Stimulated activated CD4-positive, alpha-beta T cell treated with anti-CD3 and anti-CD28 coated beads, Interleukin-4, amount 100 ng/mL, for 24 hours (primary cell): ENCODE measurements at places on chromosomes 5 and 9.

DNA sequence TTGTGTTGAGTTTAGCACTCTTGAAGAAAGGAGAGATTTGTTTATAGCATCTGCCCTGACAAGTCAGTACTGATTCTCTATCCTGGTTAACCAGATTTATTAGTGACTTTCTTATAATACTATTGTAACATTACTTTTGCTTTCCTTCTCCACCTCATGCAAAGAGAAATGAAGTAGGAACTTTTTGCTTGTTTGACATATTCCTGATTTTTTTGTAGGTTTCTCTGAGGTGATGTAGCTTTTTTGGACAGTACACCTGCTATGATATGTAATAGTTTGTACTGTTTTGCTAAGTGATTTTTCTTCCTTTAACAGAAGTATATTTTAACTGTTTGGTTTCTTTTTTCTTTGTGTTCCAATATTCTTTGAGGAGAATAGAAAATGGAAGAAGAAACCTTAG lies 117.7 kb downstream of the ZCCHC7 start:
- no peak for DNase-seq

DNA sequence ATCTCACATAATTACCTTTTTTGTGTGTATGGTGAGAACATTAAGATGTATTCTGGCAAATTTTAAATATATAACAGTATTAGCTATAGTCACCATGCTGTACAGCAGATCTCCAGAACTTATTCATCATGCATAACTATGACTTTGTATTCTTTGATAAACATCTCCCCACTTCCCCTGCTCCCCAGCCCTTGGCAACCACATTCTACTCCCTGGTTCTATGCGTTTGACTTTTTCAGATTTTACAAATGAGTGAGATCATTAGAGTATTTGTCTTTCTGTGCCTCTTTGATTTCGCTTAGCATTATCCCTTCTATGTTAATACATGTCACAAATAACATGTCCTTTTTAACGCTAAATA lies 49.4 kb downstream of the SMC2 start:
- no peak for DNase-seq

GRCh38 chr5:34496260-34496691 lies 159.9 kb upstream of the RAI14 start:
- DNase-seq: no peak

DNA sequence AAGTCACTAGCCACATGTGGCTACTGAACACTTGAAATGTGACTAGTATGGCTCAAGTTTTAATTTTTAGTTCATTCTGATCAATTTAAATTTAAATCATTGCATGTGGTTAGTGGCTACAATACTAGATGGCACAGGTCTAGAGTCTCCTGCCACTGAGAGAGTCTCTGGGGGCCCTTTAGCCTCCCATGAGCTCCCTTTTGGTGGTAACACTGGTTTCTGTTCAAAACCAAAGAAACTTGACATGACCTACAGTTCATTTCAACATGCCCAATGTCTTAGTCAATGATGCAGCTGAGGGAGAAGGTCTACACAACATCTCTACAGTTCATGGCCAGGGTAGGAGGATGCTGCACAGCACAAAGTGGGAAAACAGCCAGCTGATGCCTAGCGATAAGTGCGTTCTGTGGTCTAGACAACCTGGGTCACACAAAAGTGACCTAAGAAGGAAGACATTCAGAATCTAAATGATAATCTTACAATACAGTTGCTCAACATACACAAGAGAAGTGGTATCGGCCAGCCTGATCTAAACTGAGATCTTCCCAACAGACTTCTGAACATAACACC lies 121.0 kb downstream of the AUH start:
- no peak for DNase-seq

DNA sequence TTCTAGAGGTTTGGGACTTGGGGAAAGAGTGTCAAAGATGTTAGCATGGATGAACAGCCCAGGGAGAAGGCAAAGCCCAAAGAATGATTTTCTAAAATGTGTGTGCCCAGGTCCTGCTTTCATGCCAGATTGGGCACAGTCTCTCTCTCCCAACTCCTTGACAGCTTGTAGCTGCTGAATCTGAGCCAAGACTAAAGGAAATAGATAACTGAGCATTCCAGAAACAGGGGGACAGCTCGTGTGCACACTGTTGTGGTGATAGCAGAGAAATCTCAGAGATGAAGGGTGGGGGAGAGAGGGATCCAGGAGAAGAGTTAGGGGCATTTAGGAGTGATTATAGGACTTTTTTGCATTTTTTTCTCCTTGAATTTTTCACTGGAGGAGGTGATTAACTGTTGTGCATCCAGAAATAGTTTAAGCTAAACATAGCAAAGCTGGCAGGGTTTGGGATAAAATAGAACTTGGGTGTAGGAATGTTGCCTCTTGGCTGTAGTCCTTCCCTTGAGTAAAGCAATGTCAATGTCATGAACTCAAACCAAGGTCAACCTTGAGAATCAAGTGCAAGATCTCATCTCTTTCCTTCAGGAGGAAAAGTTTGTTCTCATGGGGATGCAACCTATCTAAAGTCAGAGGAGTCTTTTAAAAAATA lies 245.9 kb downstream of the SH3GL2 start:
- DNase-seq: no peak

DNA sequence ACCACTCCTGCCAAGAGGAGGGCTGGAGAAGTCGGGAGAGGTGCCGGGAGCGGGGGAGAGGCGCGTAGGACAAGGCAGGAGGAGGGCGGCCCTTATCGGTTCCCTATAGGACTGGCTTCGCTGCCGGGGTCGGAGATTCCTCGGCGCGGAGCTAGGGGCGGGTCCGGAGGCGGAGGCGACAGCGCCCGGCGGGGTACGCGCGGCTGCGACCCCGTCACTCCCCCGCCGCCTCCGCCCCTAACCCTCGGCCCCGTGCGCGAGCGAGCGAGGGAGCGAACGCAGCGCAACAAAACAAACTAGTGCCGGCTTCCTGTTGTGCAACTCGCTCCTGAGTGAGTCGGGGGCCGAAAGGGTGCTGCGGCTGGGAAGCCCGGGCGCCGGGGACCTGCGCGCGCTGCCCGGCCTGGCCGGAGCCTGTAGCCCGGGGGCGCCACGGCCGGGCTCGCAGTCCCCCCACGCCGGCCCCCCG lies 2.0 kb downstream of the GLIS3 start:
- peak; percentile 41 for DNase-seq

DNA sequence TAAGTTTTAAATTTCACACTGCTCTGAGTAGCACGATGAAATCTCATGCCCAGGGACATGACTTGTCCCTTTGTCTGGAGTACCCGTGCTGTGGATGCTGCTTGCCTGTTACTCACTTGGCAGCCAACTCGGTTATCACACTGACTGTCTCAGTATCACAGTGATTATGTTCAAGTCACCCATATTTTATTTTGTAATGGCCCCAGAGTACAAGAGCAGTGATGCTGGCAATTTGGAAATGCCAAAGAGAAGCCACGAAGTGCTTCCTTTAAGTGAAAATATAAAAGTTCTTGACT lies 22.8 kb upstream of the SCGB3A2 start:
- no peak for DNase-seq

GRCh38 chr9:16312962-16313546 lies 557.4 kb downstream of the BNC2 start:
- no peak for DNase-seq

- no peak for DNase-seq
Measured at GRCh38 chr9:106532306-106533015, 330.5 kb upstream of the ZNF462 start.

DNA sequence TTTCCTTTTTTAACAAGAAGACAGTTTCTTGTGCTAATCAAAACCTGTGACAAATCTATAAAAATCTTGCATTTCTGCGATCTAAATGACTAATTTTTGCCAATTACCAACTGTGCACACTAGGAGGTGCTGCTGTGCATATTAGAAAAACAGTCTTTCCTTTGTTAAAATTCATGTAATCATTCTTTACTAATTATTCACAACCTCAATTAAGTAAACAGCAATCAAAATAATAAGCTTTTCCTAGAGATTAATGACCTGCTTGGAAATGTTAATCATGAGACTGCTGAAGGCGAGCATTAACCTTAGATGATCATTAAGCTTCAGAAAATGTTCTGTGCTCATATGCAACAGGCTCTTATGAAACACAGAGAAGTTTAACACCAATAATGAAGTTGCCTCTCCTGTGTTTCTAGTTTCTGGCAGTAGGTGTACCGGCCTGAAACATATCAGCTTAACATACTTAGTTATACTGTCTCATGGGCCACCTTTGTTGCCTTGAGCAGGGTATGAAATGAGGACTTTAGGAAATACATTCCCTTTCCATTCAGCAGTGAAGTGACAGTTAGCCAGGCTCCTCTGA lies 17.7 kb downstream of the RFESD start:
- peak; percentile 48 for DNase-seq

- no peak for DNase-seq
Measured at GRCh38 chr5:135511761-135512575, 23.8 kb downstream of the NEUROG1 start.

GRCh38 chr5:108727236-108727650 lies 20.5 kb upstream of the FER start:
- DNase-seq: no peak

- no peak for DNase-seq
Measured at GRCh38 chr9:126166291-126166690, 160.3 kb upstream of the MVB12B start.

DNA sequence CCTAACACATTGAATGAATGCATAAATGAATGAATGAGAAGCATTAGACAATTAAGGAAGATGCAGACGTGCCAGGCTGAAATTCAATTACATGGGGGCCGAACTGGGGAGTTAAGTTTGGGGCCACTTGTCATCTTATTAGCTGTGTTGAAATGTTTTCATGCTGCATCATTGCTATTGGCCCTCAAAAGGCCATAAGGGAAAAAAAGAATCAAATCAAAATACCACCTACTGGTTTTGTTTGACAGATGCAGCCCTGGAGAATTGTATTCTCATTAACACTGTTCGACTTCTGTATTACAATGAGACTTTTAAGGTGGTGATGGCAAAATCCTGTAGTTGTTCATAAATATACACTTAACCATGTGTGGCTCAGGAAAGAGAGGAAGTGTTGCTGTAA lies 38.4 kb downstream of the UBE2QL1 start:
- DNase-seq: no peak

GRCh38 chr9:126183266-126183665 lies 143.4 kb upstream of the MVB12B start:
- no peak for DNase-seq

GRCh38 chr9:71928376-71928775 lies 16.9 kb downstream of the C9orf85 start:
- DNase-seq: no peak

DNA sequence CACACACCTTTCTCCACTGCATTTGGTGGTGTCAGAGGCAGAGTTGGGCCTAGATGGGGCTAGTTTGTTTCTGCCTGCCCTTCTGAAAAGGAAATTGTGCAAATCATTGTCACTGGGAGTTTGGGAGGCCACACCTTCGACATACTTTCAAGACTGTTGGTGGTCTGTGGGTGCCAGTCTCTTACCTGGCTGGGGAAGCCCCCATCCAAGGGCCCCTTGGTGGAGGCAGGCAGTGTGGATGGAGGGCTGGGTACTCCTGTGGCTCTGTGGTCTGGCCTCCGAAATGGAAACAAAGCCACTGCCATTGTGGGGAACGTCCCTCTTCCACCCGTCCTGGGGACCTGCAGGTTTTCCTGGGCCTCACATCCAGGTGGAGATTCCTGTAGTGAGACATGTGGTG lies 10.9 kb upstream of the PHYHD1 start:
- DNase-seq: no peak

GRCh38 chr9:78112406-78112805 lies 80.8 kb upstream of the GNAQ start:
- no peak for DNase-seq

DNA sequence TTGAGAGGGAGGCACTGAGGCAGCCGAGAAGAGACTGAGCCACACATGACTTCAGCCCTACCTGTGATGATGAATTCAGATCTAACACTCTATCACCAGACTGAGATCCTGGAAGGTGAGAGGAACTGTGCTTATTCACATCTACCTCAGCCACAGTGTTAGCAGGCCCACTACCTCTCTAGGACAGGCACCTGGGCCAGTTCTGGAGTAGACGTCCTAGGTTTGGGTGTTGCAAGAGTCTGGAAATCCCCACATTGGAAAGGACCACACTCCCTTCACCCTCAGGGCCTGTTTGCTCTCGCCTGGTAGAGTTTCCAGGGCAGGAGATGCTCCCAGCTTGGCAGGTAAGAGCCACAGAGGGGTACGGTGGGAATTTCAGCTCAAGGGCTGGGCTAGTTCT lies 113.8 kb upstream of the CCL21 start:
- no peak for DNase-seq

DNA sequence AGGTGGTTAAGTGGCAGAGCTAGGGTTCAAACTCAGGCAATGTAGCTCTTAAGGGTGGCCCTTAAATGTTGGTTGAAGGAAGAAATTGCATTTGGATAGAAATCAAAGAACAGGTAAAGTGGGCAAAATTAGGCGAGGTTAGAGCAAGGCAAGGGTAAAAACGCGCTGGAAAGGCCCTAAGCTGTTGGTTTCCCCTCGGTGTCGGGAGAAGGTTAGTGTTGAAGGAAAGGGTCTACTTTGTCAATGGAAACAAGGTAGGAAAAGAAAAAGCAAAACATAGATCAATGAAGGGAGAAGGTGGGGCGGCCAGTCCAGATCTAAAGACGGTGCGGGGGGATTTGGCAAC lies 431 bp downstream of the FASTKD3 start:
- DNase-seq: no peak

DNA sequence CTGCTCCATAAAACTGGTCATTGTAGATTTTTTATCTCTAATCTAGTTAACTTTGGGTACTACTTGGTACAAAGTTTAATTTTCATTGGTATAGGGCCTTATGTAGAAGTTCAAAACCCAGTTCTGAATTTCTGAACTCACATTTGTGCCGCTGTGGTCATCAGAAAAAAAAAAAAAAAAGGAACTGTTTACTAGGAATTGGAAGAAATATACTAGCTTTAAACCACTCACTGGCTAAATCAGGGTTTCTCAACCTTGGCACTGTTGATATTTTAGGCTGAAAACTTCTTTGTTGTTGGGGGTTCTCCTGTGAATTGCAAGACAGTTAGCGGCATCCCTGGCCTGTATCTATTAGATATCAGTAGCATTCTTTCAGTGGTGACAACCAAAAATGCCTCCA lies 4.1 kb upstream of the ZFYVE16 start:
- no peak for DNase-seq

DNA sequence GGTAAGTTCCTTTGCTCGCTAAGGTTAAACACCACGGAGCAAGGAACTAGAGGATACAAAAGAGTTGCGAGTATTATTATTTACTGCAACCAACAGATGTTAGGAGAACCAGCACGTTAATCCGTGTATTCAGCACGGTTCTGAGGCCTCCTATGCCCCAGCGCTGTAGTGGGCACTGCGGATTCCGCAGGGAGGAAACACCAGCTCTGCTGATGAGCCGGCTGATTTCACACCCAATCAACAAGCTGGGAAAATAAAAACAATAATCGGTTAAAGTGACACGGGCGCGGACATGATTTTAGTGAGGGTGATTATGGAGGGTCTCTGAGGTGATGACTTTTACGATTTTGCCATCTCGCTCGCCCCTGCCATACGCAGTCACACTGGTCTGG lies 702 bp upstream of the PRELID2 start:
- DNase-seq: no peak

- DNase-seq: no peak
Measured at GRCh38 chr9:125260561-125260960, 1.1 kb upstream of the GAPVD1 start.
